ENCODE measurements at places on chromosomes 3 and 15.

GRCh38 chr3:116118475-116119169 is 326.7 kb downstream of the LSAMP start:
- no peak for DNase-seq

- no peak for DNase-seq
Measured at GRCh38 chr15:66066481-66066880, 187.1 kb downstream of the MEGF11 start.

DNA sequence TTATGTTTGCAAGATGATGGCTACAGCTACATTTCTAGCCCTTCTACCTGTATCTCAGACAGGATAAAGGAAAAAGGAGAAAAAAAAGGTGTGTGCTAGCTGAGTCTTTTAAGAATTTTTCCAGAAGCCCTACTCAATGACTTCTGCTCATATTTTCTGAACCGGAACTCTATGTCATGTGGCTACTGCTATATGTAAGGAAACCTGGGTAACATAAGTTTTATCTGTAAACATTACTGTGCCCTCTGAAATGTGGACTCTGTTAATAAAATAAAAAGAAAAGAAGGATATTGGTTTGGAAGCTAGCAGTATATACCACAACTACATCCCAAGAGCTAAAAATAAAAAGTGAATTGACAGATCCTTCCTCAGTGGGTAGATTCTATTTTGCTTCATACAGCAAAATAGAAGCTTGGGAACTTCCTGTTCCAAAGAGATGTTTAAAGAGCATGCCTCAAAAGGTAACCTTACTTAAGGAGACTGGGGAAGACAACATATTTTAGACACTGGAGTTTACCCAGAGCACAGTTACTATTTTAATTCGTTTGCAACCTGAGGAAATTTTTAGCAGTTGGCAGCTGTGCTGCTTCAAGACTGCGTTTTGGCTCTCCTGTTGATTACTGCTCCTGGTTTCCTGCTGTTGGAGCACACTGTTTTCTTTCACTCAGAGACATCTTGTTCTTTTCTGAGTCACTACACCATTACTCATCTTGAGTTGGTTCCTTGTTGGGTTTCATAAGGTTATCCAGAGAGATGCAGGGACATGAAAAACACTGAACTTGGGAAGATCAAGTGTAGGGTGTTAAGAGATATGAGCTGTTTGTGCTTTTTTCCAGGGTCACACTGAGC is 280.7 kb downstream of the NFKBIZ start:
- no peak for DNase-seq

GRCh38 chr3:61664105-61664482 is 102.7 kb downstream of the PTPRG start:
- DNase-seq: no peak

- no peak for DNase-seq
Measured at GRCh38 chr3:114525278-114525677, 231.4 kb downstream of the TIGIT start.

- no peak for DNase-seq
Measured at GRCh38 chr15:48416301-48416700, 85.1 kb downstream of the DUT start.

GRCh38 chr3:54564374-54564925 is 363.4 kb downstream of the LRTM1 start:
- no peak for DNase-seq

- DNase-seq: no peak
Measured at GRCh38 chr3:40827942-40828688, 303.4 kb downstream of the ZNF621 start.

- no peak for DNase-seq
Measured at GRCh38 chr3:107392549-107393165, 15.4 kb downstream of the CCDC54 start.

DNA sequence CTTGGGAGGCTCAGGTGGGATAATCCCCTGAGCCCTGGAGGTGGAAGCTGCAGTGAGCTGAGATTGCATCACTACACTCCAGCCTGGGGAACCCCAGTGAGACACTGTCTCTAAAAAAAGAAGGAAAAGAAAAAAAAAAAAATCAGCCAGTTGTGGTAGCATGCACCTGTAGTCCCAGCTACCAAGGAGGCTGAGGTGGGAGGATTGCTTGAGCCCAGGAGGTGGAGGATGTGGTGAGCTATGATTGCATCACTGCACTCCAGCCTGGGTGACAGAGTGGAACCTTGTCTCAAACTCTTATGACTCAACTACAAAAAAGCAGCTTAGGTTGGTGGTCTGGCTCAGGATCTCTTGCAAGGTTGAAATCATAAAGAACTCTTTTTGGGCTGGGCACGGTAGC is 19.3 kb upstream of the GPX1 start:
- peak; percentile 21 for DNase-seq

GRCh38 chr15:88090481-88091011 is 166.0 kb downstream of the NTRK3 start:
- DNase-seq: no peak

GRCh38 chr3:62665627-62666437 is 209.4 kb downstream of the CADPS start:
- peak; percentile 1 for DNase-seq

GRCh38 chr3:44105571-44105970 is 136.1 kb upstream of the TOPAZ1 start:
- no peak for DNase-seq

- no peak for DNase-seq
Measured at GRCh38 chr15:44596511-44597010, 59.6 kb downstream of the EIF3J start.

GRCh38 chr15:73568564-73569280 is 64.5 kb downstream of the NPTN start:
- no peak for DNase-seq

- no peak for DNase-seq
Measured at GRCh38 chr3:57805266-57805665, 49.2 kb downstream of the SLMAP start.

- no peak for DNase-seq
Measured at GRCh38 chr15:77773903-77774302, 141.2 kb upstream of the LINGO1 start.

DNA sequence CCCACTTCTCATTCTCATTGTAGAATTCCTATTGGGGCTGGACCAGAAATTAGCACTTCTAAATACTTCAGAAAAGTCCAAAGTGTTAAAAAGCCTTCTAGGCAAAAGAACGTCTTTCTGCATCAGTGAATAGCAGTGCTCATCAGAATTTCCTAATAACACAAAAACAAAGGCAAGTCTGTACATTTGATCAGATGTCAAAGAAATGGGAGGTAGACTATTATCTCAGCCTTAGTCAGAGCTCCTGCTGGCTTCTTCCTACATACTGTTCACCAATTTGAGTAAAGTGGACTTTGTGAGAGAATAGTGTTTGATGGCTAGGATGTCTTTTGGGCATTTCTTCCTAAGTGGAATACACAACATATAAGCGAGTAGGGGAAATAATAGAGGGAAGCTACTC is 48.7 kb downstream of the FOXB1 start:
- DNase-seq: no peak

- DNase-seq: no peak
Measured at GRCh38 chr3:122606330-122606729, 28.9 kb downstream of the PARP15 start.
